Hepatocyte (in vitro differentiated cells): ENCODE measurements at places on chromosomes 1 and 21.

DNA sequence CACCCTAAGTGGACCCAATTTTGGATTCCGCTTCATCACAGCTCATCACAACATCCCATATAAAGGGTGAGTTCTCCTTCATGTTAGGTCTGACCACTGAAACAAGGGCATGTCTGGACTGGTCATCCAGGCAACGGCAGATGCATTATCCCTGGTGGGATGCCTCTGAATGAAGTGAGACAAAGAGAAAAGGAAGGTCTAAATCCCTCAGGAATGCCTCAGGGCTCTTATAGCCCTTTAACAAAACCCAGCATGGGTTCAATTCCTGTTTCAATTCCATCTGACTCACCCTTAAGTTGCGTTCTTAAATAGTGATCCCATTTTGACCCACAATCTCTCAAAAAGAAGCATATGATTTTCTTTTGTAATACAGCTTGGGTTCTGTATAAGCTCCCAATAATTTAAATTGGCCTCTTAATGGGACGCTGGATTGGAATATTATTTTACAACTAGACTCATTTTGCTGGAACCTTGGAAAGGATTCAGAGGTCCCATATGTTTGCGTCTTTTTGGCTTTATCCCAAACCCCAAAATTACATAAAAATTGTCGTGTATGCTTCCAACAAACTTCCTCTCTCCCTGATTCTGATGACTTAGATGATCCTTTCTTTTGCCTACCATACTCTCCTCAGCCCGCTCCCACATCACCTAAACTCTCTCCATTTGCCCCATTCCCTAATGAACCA is 287.4 kb upstream of the ZP4 start:
- no peak for DNase-seq

- peak; percentile 22 for DNase-seq
Measured at GRCh38 chr1:244653439-244654107, 647 bp downstream of the DESI2 start.

DNA sequence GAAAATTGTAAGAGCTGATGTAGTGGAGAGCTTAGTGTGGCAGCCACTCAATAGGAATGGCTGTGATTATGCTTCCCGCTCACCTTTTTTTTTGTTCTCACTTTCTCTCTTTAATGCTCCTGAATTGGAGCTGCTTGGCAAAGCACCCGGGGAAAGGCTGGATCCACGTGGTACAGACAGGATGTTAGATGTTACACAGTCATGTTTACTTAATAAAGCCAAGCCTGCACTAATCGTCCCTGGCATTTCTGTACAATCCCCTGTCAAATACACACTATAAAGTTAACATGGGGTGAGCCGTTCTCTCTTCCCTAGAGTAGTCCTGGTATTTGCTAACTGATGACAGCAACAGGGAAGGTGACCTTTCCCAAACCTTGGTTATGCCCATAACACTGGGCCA is 187.8 kb downstream of the ZSCAN20 start:
- no peak for DNase-seq

DNA sequence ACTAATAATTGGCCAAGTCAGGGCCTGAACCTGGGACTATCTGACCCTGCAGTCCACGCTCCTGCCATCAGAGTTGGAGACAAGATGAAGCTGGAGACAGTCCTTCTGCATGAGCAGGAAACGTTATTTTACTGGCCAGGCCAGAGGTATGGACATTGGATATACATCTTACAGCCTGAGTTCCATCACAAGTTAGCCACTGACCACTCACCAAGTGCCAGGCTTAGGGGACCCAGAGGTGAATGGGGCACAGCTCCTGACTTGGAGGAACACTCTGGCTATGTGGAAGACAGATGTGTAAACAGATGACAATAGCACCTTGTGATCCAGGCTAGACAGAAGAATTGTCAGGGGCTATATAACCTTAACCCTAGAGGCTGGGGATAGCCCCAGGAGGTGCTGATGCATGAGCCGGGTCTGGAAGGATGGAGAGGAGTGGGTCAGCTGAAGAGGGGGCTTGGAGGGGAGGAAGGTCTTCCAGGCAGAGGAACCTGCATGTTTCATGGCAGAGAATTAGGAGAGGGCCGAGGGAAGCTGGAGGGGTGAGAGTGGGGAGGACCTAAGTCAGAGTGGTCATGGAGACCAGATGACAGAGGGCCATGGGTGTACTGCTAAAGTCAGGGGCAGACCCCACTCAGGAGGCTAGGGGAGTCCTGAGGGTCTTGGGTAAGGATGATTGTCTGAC is 52.5 kb upstream of the DMRTB1 start:
- no peak for DNase-seq

DNA sequence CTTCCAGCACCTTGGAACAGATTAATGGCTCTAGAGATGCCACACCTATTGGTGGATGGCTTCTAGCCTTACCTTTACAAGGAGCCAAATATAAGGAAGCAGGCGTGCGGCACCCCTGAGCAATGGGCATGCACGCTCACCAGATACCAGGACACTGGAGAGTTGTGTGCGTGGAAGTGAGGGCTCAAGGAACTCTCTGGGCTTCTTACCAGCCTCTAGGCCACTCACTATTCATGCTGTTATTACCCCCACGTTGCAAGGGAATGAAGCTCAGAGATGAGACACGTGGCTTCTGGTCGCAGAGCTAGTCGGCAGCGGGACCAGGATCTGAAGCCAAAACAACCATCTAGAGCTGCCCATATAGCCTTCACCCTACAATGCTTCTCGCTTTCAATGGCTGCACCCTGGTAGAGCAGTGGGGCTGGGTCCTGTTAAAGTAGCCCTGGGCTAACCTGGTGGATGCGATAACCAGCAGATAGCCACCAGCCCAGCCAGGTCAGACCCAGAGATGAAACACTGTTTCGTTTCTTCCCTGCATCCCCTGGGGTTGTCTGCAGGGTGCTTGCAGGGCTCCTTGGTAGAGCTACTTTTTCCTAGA is 396.4 kb upstream of the VAMP3 start:
- DNase-seq, result no peak

GRCh38 chr1:72003092-72003491 is 279.2 kb downstream of the NEGR1 start:
- no peak for DNase-seq

DNA sequence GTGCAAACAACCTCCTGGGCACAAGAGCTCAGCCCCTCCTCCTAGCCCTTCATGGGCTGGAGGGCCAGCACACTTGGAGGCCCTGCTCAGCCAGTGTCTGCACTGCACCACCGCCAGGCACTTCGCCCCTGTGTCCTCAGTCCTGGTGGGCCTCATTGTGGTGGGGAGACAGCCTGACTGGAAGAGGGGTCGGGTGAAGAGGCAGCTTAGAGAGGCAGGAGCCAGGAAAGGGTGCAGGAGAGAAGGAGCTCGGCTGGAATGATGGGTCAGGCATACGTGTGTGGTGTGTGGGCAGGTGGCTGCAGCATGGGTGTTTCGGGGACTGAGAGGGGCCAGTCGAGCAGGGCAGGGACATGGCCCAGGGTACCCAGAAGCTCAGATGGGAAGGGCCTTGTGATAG is 4.1 kb downstream of the WNT3A start:
- no peak for DNase-seq

DNA sequence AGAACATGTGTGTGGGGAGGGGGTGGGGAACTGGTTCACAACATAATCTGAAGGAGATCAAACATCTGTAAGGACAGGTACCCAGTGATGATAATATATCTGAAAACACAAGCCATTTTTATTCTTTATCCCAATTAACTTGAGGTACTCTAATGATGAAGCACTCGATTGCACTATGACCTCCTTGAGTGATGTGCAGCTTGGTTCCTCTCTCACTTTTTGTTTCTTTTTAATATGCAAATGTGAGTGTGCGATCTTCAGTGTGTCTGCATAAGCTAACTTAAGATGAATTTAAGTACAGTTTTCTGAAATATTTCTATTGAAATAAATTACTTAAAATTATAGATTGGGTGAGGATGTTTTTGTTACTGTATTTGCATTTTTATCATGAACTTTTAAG is 50.6 kb upstream of the ANGPTL1 start:
- DNase-seq, result no peak

DNA sequence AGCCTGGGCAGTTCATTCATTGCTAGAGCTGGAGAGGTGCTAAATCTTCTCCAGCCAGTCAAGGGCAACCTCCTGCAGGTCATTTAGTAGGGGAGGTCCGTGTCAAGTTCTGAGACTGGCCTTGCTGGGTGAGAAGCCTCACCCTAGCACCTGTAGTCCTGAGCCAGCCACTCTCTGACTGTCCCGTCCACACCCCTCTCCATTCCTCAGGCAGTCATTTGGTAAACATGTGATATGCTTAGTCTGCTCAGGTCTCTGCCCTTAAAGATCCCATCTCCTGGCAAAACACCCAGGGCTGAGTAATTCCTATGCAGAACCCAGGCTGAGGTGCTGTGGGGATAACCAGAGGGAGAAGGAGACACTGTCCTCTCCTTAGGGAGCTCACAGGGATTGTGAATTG is 13.7 kb upstream of the IGFN1 start:
- peak; percentile 53 for DNase-seq

GRCh38 chr21:29299916-29300806 is 1.4 kb downstream of the BACH1 start:
- peak; percentile 82 for DNase-seq

DNA sequence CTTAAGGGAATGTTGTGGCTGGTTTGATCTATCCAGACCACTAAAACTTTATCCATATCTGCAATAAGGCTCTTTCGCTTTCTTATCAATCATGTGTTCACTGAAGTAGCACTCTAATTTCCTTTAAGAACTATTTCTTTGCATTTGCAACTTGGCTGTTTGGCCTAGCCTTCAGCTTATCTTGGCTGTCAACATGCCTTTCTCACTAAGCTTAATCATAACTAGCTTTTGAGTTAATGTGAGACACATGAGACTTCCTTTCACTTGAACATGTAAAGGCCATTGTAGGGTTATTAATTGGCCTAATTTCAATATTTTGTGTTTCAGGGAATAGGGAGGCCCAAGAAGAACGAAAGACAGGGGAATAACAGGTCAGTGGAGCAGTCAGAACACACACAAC is 124.7 kb downstream of the TNFSF18 start:
- no peak for DNase-seq

- no peak for DNase-seq
Measured at GRCh38 chr21:43832158-43832550, 32.9 kb upstream of the AGPAT3 start.

- no peak for DNase-seq
Measured at GRCh38 chr21:32900814-32901213, 124.9 kb upstream of the OLIG2 start.

GRCh38 chr1:167052389-167052788 is 37.8 kb downstream of the GPA33 start:
- peak; percentile 30 for DNase-seq

DNA sequence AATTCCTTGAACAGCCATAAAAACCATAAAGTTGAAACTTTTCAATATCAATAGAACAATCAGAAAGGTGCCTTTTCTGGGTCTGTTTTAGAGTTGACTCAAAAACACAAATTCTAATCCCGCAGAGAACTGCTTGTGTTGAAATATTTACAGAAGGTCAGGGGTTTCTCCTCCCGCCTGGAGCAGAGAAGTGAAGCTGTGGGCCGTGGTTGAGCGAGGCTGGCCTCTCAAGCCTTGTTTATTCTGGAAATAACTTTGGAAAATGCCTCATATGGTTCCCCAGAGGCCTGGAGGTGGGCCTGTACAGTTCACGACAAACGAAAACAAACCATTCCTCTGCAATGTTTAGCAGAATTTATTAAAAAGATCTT is 90.8 kb upstream of the ERRFI1 start:
- peak; percentile 61 for DNase-seq

GRCh38 chr1:115288591-115289198 is 49.4 kb downstream of the NGF start:
- no peak for DNase-seq

- DNase-seq, result no peak
Measured at GRCh38 chr1:119219711-119220110, 79.3 kb upstream of the WARS2 start.

GRCh38 chr1:36520056-36520455 is 37.3 kb upstream of the CSF3R start:
- DNase-seq, result no peak

DNA sequence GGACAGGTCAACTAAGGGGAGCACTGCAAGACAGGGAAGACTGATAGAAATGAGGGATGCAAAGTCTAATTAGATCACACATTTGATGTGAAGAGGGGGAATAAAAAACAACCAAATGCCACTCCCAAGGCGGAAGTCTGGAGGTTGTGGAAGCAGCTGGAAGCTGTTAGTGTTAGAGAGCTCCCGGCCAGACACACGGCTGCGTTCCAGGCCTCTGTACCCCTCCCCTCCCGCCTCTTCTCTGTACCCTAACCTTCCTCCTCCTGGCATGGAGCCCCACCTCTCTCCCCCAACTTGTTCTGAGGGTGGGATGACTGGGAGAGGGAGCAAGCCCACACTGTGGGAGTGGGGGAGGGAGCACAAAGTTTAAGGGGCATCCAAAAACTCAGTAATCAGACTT is 67.0 kb downstream of the PLEKHA6 start:
- no peak for DNase-seq

- no peak for DNase-seq
Measured at GRCh38 chr1:232687304-232687703, 57.4 kb upstream of the SIPA1L2 start.

DNA sequence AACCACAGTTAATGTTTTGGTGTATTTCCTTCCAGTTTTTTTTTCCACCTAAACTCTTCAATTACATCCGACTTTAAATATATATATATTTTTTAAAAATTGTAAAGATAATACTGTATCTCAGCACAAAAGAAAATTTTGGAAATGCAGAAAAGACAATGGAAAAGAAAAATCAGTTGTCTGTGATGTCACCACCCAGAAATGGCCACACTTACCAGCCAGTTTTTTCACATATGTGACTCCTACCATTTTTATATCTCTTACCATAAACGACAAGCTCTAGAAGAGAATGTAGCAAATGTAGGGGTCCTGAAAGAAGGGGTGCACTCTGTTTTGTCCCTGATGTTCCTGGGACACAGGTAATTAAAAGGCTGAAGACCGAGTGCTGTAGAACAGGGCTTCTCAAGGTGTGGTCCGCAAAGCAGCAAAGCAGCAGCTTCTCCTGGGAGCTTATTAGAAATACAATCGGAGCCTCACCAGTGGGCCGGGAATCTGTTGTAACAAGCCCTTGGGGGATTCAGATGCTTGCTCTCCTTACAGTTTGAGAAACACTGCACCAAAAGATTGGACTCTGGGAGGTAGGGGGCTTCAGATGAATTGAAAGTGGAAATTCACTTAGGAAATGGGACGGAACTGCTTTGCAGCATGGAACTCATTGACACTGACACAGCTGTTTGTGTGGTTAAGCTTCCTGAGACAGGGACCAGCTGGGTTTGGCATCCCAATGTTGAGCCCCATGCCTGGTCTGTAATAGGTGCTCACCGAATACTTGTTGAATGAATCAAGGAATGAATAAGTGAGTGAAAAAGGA is 44.1 kb downstream of the ALPL start:
- no peak for DNase-seq

DNA sequence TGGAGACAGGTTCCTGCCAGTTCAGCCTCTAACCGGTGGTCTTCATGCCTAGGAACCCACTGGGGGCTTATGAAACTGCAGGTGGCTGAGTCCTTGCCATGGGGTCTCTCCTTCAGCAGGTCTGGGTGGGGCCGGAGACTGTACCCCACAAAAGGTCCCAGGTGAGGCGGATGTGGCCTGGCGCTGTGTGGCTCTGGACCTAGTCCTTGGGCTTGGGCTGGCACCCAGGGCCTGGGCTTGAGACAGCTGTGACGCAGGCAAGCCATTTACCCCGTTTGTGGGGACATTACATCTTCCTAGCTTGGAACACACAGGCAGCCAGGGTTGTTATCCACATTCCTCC is 5.9 kb upstream of the SLX9 start:
- DNase-seq, result no peak
